DMS 273 treated with DMSO at 0.1 percent for 48 hours (cell line): ENCODE measurements at places on chromosomes 1 and 21.
A peak's percentile ranks its signal among the peaks of the same experiment; 100 is the strongest.

DNA sequence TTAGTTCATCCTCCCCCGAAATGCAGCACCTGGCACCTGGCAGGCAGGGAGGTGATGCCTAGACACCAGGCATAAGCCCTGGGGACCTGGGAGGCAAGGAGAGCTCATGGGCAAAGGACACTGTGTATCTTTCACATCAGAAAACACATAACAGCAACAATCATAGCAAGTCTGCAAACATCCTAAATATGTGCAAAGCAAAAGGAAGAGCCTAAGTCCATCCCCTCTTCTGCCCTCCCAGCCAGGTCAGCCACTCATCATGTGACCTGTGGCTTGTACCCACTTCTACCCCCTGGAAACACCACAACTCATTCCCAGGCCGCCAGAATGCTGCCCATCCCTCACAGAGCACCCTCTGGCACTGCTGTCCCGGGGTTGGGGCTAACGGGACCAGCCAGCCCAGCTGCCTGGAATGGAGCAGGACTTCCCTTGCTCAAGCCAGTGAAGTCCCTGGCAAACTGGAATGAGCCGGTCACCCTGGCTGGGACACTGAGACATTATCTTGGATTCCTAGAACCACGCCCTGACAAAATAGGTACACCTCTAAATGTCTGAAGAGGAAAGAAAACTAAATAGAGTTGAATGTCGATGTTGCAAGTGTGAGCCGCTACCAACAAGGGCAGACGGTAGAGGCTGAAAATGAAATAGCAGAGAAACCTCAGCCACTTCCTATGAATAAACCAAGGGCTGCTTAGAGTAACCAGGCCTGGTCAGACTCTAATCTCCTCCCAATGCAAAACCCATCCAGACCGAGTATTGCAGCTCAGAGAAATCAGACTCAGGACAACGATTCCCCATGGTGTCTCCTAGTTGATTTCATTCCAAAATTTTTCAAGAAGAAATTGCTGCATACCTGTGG is 29.4 kb downstream of the TMPRSS2 start:
- DNase-seq, result no peak

DNA sequence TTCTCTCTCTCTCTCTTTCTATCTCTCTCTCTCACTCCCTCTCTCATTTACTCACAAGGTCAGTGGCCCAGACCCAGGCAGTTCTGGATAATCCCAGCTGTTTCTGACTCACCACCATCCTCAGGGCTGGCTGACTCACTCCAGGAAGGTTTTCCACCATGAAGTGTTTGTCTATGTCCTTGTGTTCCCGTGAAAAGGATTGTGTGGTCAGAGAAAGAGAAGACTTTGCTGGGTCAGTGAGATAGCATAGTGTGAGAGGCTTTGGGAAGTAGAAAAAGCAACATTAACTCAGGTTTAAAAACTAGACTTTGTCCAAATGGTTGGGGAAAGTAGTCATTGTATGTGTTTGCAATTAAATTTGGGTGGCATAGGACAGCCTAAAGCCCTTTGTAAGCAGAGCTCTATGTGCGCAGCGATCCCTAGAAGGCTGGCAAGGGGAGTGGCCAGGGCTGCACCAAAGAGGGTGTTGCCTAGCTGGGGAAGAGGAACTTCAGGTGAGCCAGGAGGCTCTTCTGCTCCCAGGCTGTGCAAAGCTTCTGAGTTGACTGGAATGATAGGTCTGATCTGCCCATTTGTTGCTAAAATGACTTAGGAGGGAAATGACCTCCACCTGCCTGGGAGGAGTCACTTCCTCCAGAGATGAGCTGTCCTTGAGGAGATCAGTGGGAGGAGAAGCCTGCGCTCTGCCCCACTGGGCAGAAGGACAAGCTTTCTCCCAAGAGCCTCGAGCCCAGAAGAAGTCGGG is 4.9 kb upstream of the CAPN2 start:
- DNase-seq, result no peak

DNA sequence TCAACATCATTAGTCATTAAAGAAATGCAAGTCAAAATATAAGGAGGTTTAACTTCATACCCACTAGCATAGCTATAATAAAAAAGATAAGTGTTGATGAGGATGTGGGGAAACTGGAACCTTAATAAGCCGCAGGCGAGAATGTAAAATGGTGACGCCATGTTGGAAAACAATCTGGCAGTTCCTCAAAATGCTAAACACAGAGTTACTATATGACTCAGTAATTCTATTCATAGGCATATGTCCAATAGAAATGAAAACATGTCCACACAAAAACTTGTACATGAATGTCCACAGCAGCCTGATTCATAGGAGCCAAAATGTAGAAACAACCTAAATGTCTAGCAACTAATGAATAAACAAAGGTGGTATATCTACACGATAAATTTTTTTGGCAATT is 23.2 kb downstream of the DDX59 start:
- DNase-seq, result no peak

- no peak for DNase-seq
Measured at GRCh38 chr1:204380293-204380831, 20.6 kb upstream of the PLEKHA6 start.

DNA sequence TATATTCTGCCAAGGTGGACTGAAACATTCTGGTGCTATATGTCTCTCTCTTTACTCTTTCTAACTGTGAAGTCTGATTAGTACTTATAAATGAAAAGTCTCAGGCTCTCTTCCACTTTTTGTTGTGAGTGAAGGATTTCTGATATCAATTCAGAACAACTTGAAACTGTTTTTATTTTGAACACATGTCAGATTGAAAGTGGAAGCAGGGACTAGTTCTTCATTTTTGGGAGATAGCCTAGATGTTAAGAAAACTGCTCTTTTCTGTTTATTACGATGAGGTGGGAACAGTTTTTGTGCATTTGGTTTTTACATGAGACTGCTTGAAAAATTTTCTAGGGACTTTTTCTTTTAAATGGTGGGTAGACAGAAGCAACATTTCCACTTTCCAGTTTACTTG is 14.5 kb upstream of the GBP3 start:
- DNase-seq, result no peak

DNA sequence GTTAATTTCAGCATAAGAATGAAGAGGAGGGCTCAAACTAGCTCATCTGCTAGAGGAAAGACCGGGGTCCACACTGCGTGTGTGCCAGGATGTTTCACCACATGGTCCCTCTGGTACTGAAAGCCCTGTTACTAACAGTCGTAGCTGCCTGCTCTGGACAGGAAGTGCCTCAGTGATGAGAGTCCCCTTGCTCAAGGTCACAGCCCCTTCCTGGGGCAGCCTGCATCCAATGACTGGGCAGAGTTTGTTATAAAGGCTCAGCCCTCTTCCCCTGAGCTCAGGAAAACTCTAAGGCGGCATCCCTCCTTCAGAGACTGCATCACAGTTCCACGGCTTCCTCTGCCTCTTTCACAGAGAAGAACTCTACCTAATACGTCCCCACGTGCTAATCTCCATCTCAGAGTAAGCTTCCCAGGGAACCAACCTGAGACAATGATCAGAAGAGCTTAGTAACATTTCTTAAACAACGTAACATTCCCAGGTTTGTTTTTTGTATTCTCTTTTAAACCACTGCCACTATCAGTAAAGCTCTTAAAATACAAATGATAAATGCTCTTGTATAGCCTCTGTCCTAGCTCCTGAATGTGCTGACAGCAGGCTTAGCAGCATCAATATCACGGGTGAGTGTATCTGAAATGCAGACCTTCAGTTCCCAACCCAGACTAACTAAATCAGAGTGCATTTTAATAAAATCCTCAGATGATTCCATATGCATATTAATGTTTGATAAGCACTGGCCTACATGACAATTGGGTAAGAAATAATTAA is 38.0 kb upstream of the ATP1A1 start:
- no peak for DNase-seq

- no peak for DNase-seq
Measured at GRCh38 chr1:180632326-180633056, 669 bp downstream of the XPR1 start.

GRCh38 chr1:96418969-96419368 is 302.6 kb upstream of the PTBP2 start:
- DNase-seq, result no peak

DNA sequence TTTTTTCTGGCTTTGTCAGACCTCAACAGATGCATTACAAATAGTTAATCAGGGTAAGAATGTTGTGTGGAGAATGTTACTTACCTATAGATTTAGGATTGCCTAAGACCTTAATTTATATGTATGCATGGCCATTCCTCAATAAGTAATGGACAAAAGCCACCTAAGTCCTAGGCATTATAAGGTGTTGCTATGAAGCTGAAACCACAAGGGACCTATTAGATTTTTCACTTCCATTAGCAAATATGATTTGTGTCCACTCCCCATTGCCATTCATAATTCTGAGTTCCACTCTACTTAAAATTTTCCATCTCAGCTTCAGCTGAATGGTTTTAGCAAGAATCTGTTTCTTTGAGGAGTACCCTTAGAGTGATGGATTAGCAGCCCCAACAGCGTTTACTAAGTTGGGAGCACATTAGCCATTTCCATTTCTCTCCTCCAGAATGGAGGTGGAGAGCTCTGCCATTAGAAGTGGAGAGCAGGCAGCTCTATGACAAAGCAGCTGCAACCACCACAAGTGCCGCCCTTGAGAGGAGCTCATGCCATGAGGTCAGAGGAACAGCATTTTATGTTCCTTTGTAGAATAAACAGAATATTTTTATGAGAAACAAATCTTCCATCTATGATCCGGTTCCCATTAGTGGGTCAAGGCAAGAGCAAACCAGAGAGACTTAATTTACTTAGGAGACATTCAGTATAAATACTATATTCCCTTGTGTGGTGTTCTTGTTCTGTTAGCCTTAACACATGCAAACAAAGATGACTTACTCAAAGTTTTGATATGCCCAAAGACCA is 28.9 kb upstream of the C1orf87 start:
- no peak for DNase-seq

DNA sequence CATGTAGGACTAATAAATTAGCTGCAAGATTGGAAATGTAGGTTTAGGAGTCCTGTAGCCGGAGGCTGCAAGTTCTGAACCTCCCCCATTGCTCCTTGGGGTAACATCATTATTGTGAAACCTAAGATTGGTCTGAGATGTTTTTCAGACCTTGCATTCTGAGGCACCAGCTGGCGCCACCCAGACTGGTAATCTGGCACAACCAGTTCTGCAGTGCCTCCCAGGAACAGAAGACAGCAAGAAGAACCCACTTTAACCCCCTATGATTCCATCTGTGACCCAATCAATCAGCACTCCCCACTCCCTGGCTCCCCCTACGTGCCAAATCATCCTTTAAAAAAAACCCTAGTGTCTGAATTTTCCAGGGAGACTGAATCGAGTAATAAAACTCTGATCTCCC is 11.6 kb upstream of the DNAJC6 start:
- DNase-seq, result no peak

GRCh38 chr1:214638997-214639396 is 36.0 kb downstream of the CENPF start:
- no peak for DNase-seq

GRCh38 chr1:906600-907420 is 16.9 kb upstream of the SAMD11 start:
- no peak for DNase-seq

GRCh38 chr1:173249349-173249748 is 42.2 kb upstream of the TNFSF4 start:
- no peak for DNase-seq

DNA sequence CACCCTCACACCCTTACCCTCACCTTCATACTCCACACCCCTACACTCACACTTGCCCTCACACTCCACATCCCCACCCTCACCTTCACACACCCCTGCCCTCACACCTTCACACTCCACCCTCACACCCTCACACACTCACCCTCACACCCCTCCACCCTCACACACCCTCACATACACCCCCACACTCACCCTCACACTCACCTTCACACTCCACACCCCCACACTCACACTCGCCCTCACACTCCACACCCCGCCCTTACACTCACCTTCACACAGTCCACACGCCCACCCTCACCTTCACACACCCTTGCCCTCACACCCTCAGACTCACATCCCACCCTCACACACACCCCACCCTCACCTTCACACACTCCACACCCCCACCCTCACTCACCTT is 43.6 kb upstream of the EDN2 start:
- no peak for DNase-seq

GRCh38 chr1:198531891-198532290 is 8.6 kb downstream of the ATP6V1G3 start:
- peak; percentile 29 for DNase-seq

- DNase-seq, result no peak
Measured at GRCh38 chr1:173122344-173122935, 71.7 kb upstream of the TNFSF18 start.

DNA sequence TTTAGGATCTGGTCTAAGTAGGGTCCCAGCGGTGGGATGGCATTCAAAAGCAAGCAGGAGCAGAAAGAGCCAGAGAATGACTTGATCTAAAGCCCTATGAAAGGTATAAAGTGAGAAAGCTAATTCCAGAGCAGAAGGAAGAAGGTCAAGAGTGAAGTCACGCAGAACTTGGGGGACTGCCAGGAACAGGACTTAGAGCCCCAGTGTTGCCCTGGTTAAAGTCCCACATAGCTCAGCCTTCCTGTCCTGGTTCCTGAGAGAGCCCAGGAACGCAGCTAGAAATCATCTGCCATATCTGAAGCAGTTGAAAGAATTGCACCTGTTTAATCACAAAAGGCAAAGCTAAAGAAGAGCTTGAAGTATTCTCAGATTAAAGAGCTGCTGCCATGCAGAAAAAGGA is 160.6 kb upstream of the ATP1B1 start:
- DNase-seq, result no peak

GRCh38 chr1:225651872-225652728 is 823 bp downstream of the ENAH start:
- peak; percentile 50 for DNase-seq
